ENCODE measurements at places on chromosomes 7 and 10.

GRCh38 chr7:2014391-2015241, 218.1 kb downstream of the MAD1L1 start:
- no peak for DNase-seq

DNA sequence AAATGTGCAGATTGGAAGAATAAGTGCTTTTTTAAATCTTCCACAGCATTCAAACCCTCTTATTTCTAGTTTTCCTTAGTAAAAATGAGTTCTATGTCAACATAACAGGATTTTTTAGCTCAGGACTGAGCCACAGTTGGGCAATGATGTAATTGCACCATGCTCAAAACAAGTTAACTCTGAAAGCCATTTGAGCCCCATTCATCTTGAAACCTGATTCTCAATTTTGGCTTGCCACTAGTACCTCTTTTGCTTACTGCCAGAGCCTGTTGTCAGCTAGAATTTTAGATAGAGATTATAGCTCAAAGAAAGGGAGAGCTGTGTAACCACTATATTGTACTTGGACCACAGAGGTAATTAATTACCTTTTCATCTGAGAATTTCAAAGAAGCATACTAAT, 1028.5 kb upstream of the PHF14 start:
- no peak for DNase-seq

DNA sequence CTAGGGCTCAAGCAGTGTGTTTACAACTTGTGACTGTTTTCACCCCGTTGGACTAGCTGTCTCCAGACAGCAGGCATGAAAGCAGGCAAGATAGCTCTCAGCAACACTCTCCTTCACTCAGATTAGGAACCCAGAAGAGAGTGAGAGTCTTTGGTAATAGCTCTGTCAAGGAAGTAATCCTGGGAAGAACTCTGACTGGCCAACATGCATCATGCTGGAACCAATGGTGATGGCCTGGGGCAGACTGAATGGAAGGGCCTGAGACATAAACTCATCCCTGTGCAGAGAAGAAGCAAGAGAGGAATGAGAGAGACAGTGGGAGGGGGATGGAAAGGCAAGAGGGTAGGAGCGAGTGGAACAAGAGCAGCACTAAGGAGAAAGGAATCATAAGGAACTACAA, 48.9 kb downstream of the AKR1D1 start:
- no peak for DNase-seq

GRCh38 chr7:148255333-148255732, 335.2 kb upstream of the C7orf33 start:
- no peak for DNase-seq

GRCh38 chr7:157431951-157432540, 95.2 kb downstream of the DNAJB6 start:
- DNase-seq: no peak

- DNase-seq: no peak
Observed at GRCh38 chr7:113142385-113143119, 24.2 kb upstream of the SMIM30 start.

DNA sequence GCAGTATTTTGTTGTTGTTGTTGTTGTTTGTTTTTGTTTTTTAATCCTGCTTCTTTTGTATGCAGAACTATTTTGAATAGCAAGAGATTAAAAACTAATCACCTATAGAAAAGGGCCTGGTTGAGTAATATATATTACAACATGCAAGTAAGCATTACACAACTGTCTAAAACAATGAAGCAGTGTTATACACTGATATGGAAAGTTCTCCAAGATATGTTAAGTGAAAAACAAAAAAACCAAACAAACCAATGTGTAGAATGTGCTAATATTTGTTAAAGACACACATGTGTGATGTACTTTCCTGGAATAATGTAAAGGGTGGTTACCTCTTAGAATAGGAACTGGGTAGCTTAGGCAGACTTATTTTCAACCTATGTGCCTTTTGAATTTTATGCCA, 117.4 kb downstream of the ZNF365 start:
- no peak for DNase-seq

DNA sequence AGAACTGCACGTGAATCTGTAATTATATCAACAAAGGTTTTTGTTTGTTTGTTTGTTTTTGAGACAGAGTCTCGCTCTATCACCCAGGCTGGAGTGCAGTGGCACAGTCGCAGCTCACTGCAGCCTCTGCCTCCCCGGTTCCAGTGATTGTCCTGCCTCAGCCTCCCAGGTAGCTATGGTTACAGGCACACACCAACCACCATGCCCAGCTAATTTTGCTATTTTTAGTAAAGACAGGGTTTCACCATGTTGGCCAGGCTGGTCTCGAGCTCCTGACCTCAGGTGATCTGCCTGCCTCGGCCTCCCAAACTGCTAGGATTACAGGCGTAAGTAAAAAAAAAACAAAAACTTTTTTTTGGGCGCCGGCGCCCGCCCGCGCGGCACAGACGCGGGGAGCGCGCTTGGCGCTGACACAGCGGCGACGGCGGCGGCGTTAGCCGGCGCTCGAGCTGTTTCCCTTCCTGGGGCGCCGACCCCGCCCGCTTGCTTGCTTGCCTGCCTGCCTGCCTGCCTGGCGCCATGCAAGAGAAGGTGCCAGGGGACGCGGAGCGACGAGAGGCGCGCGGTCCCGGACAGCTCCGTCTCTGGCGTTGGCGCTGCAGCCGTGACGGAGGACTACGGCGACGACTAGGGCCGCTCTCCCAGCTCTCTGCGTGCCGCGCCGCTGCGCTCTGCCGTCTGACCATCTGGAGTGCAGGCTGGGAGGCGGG, 171.4 kb upstream of the NUPR2 start:
- no peak for DNase-seq

GRCh38 chr10:70537398-70538194, 59.0 kb downstream of the PALD1 start:
- DNase-seq: no peak

- no peak for DNase-seq
Observed at GRCh38 chr10:132146271-132146671, 40.5 kb upstream of the DPYSL4 start.

- no peak for DNase-seq
Observed at GRCh38 chr10:113517165-113517900, 35.5 kb upstream of the HABP2 start.

GRCh38 chr10:6065406-6065805, 3.2 kb upstream of the IL2RA start:
- DNase-seq: no peak

GRCh38 chr10:103457176-103457712, 1.5 kb downstream of the CALHM1 start:
- DNase-seq: no peak

GRCh38 chr7:65840446-65840845, 32.4 kb upstream of the VKORC1L1 start:
- no peak for DNase-seq

- no peak for DNase-seq
Observed at GRCh38 chr10:42553064-42553407, 85.3 kb downstream of the ZNF33B start.

DNA sequence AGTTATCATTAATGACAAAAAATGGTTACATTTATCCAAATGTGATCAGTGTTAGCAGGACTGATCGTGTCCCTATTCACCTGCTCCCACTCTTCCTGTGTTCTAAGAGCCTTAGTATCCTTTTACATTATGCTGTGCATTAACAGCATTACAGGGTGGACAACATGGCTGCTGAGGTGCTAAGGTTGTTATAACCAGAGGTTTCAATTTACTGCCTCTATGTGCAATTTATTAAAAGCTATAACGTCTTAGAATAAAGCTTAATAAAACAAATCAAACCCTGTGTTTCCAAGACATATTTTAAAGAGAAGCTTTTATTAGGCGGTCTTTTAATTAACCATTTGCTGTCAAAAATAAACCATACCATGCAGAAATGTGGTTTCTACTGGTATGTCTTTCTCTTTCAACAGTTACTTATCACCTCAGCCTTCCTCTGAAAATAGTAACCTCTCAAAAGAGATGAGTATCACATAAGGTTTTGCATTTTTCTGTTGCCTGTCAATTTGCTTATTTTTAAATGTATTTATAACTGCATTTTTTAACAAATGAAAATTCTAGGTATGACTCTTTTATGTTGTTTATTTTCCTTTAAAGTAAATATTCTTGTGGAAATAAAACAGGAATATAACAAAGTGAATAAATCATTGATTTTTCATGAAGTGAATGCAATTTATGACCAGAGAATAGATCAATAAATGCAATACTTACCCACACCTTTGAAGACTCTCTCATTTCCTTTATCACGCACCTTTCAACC, 849.8 kb upstream of the SORCS1 start:
- no peak for DNase-seq

DNA sequence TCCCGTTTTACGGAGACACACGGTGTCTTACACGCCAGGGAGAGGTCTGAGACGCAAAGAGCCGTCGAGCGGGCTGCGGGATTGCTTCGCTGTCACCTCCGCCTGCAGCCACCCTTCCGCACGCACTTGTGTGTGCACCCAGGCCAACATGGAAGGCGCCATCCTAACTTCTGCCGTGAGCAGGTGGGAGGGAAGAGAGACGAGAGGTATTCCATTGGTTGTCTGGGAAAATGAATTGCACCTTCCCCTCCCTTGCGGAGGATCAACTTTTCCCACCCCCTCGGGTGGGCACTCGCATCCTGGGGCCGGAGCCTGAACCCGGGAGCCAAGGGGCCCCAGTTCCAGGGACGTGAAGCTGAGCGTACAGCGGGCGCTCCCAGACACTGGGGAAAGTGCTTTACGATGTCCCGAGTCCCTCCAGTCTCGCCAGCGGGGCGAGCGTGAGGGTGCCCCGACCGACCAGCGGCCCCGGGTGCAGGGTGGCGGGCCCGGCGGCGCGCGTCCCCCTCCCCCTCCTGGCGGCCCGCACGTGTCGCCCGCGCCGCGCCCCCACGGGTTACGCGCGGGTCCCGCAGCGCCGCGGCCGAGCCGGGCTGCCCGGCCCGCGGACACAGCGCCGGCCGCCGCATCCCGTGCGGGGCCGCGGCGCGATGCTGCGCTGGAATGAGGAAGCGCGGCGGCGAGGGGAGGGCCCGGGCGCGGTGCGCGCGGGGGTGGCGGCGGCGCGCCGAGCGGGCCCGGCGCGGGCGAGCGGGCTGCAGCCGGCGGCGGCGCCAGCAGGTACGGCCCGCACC, 984 bp upstream of the IKZF1 start:
- DNase-seq: no peak

DNA sequence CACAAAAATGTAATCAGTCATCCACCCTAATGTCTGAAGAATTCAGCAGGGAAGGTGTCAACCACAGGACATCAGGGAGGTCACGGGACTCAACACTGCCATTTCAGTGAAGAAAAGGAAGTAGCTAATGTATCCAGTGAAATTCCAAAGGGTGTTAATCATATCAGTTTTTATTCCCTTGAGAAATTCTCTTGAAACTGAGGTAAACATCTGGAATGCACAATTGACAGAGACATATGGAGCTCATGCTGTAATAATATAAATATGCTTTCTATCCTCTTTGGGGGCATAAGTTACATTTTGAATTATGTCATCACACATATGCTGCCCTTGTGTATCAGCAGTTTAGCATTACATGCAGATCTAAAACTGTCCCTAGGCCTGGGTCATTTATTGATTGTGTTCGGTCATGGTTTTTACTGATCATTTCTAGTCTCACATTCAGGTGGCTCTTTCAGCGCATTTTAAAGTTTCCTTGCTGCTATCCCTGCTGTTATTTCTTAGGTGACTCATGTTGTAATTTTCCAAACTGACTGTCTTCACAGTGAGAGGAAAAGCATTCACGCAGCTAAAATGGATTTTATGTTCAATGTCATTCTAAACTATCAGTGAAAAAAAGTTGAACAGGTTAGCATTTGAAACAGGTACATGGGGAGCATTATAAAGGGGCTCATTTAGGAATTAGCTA, 273.9 kb downstream of the TSPAN12 start:
- DNase-seq: no peak

DNA sequence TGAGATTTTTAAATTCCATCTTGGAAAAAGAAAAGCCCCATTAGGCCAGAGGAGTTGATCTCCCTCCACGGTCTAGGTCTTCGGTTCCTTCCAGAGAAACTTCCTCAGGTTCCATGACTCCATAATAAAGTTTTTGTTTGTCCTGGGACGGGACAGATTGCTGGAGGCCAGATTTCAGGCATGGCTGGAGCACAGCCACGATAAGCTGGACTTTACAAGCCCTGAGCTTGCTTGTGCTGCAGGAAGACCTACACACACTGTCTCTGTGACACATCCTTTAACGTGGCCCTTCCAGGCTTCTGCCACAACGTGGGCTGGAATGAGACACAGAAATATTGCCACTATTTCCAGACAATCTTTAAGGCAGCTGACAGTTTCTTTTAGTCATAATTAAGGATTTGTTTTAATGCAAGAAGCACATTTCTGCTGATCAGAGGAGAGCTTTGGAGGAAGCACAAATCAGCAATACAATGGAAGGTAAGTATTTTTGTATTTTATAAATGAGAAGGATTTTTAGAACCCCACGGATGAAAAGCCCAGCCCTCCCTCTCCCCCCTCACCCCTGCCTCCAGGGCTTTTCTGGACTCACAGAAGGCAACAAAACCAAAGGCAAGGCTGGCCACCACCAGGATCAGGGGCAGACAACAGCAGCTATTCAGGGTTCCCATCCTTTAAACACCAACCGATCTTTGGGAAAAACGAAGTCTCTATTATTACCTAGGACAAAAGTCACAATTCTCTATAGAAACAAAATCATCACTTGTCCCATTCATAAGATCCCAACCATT, 6.5 kb downstream of the CTBP2 start:
- no peak for DNase-seq

DNA sequence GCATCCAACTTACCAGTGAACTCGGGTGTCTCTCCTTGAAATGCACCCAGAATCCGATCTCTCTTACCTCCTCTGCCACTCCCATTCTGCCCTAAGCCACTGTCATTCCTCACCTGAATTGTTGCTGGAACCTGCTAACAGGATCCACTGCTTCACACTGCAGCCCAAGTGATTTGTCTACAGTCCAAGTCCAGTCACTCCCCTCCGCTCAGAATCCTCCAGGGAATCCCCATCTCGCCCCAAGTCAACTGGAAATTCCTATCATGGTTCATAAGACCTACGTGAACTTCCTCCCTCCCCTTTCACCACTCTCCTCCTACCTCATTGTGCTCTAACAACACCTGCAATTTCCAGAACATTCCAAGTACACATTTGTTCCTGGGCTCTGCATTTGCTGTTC, 91.3 kb downstream of the SCRN1 start:
- DNase-seq: no peak

- DNase-seq: no peak
Observed at GRCh38 chr7:29146888-29147609, 712 bp upstream of the CPVL start.

All from stimulated activated CD4-positive, alpha-beta T cell treated with anti-CD3 and anti-CD28 coated beads, Interleukin-12 subunit alpha, Interleukin-12 subunit beta, amount 100 ng/mL, for 48 hours (primary cell).